Stimulated activated effector memory CD8-positive, alpha-beta T cell treated with anti-CD3 and anti-CD28 coated beads, Interleukin-12 subunit alpha, Interleukin-12 subunit beta, amount 100 ng/mL, for 72 hours (primary cell): ENCODE measurements at places on chromosomes 1 and 21.

GRCh38 chr1:201319631-201320030, 36.3 kb downstream of the PKP1 start:
- DNase-seq, result no peak

DNA sequence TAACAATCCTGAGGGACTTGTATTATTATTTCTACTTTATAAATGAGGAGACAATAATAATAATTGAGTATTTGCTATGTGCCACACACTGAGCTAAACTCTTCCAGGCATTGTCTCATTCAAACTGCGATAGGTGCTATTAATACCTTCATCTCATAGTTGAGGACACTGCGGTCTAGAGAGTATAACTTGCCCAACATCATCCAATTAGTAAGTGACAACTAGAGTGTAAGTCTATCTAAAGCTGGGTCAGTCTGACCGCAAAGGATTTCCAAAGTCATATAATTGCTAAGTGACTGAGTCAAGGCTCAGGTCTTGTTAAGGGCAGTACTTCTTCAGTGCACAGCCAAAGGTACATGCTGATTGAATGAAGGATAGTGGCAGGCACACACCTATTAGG, 9.7 kb downstream of the BCL9 start:
- DNase-seq, result no peak

GRCh38 chr1:111129376-111129775, 10.5 kb downstream of the DRAM2 start:
- no peak for DNase-seq

GRCh38 chr1:110875216-110875731, 2.3 kb downstream of the CD53 start:
- DNase-seq, result peak; percentile 83

- DNase-seq, result no peak
Observed at GRCh38 chr1:202237052-202237451, 43.5 kb downstream of the LGR6 start.

DNA sequence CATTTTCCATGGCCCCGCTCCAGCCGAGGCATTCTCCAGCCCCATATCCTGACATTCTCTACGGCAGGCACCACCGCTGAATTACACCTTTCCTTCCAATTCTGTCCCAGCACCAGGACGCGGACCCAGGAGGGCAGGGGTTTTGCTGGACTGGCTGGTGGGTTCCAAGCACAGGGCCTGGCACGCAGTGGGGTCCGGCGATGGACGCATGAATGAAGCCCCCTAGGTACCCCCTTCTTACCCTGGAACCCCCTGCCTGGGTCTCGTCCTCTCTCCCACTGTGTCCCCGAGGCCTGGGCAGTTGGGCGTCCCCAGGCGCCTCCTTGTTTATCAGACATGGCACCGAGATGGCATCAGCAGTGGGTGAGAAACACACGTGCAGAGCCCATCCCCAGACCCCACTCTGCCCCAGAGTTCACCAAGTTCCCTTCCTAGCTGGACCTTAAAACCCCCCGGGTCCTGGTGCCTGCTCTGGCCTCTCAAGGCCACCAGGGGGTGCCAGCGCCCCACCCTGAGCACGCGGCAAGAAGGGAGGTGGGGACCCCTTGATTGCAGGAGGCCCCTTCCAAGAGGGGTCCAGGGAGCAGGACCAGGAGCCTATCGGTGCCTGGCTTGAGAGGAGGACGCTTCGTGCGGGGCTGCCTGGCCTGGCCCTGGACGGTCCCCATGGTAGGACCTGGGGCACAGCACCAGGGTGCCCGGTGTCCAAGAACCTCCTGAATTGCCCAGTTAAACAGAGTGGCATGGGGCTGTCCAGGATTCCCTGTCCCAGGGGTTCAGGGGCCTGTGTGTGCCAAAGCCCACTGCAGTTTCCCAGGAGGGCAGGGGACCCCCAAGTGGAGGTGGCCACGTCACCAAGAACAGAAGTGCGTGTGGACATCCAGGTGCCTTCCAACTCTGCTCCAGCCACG, 46.1 kb downstream of the MEGF6 start:
- peak; percentile 20 for DNase-seq

GRCh38 chr1:7912743-7913557, 27.7 kb downstream of the TNFRSF9 start:
- DNase-seq, result no peak

DNA sequence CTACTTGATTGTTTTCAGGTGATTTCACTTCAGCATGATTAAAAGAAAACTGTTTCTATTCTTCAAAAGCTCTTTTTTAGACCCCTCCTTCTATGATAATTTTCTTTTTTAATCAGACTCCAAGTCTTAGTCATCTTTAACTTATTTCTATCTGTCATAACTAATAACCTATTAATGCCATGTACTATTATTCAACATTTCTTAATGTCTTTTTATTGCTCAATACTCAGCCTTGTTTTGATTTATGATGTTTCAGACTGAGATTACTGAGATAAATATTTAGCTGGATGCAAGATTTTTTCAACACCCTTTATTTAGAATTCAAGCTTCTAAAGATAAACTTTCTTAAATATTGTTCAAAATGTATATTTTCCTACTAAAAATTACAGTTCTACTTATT, 53.6 kb downstream of the ATP6V1G3 start:
- no peak for DNase-seq

- DNase-seq, result no peak
Observed at GRCh38 chr1:37944816-37945215, 2.0 kb downstream of the INPP5B start.

- no peak for DNase-seq
Observed at GRCh38 chr1:162206749-162207635, 137.5 kb downstream of the NOS1AP start.

DNA sequence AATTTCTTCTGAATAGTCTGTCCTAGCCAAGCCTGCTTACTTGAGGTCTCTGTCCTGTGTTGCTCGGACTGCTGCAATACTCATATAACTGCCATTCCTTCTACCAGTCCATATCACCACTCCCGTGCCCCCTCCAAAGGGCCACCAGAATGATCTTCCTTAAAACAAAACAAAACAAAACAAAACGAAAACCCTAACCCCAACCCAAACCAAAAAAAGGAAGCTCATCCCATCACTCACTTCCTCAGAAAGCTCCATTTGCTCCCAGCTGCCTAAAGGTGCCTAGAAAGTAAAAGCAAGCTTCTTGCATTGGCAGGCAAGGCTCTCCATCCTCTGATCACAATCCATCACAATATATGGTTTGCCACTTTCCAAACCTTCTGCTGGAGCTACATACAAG, 20.3 kb downstream of the USP24 start:
- DNase-seq, result no peak

- DNase-seq, result no peak
Observed at GRCh38 chr1:29454616-29455380, 218.5 kb downstream of the PTPRU start.

GRCh38 chr21:17829472-17829871, 10.3 kb upstream of the C21orf91 start:
- DNase-seq, result no peak

- DNase-seq, result no peak
Observed at GRCh38 chr1:82086739-82087138, 286.0 kb downstream of the ADGRL2 start.

- no peak for DNase-seq
Observed at GRCh38 chr1:20611652-20612051, 21.6 kb upstream of the PINK1 start.

DNA sequence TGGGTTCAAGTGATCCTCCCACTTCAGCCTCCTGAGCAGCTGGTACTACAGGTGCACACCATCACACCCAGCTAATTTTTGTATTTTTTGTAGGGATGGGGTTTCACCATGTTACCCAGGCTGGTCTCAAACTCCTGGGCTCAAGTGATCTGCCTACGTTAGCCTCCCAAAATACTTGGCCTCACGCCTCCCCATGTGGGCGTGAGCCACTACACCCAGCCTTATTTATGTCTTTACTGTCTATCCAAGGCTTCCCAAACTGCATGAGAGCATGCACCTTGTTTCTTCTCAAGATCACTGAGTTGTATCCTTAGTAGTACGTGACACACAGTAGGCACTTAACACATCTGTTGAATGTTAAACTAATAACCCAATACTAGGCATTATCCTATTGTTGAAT, 14.2 kb downstream of the WASF2 start:
- DNase-seq, result no peak
